ENCODE measurements at places on chromosomes 5 and 9.

- no peak for DNase-seq
These were observed 40.3 kb downstream of the SNCAIP start for GRCh38 chr5:122352331-122352730.

DNA sequence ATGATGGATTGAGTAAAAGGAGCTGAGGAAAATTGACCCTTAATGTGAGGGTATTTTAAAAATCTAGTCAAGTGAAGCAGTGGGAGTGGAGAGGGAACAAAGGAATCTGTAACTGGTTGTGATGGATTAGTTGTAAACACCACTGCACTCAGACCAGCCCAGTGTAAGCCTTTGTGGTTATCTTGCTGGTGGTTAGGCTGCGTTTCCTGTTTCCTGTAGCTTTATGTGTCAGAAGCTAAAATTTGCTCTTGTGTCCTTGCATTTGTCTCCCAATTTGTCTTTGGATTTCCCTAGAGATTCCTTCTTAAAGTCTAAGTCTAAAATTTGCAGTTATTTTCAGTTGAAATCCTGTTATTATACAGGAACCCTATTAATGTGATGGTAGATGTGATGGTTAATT lies 6.3 kb downstream of the IFNA21 start:
- DNase-seq, result no peak

DNA sequence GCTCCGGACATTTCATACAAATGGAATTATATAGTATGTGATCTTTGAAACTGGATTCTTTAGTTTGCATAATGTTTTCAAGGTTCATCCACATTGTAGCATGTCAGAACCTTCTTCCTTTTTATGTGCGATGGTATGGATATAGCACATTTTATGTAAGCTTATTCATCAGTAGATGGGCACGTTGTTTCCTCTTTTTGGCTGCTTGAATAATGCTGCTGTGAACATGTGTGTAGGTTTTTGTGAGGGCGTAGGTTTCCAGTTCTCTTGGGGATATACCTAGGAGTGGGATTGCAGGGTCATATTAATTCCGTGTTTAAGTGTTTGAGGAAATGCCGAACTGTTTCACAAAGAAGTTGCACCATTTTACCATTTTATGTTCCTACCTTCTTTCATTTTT lies 187.8 kb downstream of the NR3C1 start:
- DNase-seq, result no peak

DNA sequence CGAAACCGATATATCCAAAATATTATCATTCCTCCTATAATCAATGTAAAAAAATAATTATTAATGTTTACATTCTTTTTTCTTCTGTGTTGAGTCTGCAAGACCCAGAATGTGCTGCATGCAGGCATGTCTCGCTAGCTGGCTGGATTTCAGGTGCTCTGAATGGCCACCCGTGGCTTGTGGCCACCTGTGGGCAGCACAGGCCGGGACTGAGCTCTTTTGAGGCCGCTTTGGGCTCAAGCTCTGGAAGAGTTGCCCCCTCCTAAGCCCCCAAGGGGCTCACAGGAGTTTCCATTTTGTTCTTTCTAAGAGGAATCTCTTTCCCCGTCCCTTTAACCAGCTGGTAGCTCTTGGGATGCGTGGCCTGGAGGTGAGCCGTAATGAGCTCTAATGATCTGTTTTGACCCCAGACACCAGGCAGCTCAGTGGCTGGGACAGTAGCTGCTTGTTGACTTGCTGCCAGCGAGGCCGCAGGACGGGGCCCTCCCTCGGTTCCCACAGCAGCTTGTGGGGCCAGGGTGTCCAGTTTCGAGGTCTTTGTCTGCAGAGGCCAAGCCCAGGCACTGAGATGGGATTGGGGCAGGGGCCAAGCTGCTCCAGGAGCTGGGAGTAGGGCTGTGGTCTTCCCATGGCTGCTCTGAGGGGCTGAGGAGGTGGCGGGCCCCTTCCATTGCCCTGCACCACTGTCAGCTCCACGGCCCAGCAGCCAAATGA lies 20.8 kb downstream of the ASS1 start:
- no peak for DNase-seq

DNA sequence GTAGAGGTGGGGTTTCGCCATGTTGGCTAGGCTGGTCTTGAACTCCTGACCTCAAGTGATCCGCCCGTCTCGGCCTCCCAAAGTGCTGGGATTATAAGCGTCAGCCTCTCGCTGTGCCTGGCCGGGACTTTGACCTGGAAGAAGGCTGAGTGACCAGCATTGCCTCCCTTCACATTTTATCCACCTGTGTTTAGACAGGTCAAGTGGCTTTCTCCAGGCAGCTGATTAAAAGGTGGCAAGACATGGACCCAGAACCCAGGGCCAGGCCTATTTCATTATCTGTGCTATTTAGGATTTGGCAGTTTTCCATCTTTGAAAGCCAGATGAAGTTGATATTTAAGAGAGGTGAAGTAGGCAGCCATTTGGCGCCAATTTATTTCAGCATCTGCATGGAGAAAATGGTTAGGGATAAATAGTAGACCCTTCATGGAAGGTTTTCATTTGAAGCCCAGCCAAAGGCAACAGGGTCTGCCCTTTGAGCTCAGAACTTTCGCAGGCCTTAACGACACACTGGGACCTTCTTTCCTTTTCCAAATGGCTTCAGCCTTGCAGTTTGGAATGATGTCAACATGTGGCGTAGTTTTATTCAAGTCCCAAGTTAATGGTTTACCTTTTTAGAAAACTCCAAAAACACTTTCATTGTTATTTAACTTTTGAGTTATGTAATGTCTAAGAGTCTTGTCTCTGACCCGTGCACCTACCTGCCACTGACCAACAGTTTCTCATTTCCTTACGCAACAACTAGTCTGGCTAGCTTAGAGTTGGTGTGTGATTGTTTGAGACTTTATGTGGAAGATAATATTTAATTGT lies 8.4 kb downstream of the DAPK1 start:
- no peak for DNase-seq

DNA sequence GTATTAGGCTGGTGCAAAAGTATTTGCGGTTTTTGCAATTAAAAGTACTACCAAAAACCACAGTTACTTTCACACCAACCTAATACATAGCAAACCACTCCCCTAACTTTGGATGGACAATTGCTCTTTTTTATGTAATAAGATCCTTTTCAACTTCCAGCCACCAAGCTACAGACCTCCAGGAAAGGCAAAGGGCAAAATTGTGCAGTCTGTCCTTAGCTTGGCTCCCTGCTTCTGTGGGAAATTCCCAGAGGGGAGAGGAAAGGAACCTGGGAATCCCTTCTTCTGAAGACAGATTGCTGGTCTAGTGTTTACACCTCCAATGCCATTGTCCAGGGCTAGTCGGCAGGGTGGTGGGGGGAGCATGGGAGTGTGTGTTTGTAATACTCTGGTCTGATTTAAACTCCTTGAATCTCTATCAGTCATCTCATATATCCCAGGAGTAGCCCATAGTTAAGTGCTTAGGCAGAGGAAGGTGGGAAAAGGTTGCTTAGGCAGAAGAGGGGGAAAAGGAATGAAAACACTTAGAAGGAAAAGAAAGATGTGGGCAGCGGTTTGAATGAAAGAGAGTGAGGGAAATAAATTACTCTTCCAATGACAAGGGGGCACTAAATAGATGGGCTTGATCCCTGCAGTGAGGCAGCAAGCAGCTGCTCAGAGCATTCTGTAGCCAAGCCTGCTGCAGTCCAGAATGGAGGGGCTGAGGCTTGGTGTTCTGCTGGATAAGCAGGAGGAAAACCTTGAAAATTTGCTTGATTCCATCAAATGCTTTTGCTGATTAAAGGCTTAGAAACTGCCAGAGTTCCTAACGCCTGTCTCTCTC lies 86.9 kb upstream of the MAP1B start:
- no peak for DNase-seq

DNA sequence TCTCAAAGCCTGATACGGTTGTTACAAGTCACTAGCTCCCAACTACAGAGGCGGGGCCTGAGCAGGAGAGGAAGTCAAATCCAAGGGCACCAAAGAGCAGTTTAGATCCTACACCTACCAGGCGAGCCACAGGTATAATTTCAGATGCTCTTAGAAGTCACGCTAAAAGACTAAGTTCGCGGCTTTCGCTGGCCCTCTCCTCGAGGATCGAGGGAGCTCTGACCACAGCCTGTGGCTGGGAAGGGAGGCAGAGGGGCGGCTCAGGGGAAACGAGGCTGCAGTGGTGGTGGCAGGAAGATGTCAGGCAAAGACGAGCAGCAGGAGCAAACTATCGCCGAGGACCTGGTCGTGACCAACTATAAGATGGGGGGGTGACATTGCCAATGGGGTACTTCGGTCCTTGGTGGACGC lies 48.6 kb downstream of the SEMA4D start:
- no peak for DNase-seq

GRCh38 chr5:155773680-155774079 lies 553.3 kb upstream of the SGCD start:
- DNase-seq, result no peak

GRCh38 chr5:132100672-132101261 lies 27.2 kb downstream of the CSF2 start:
- DNase-seq, result no peak

All from activated CD4-positive, alpha-beta T cell treated with anti-CD3 and anti-CD28 coated beads for 4 hours (primary cell).